ENCODE measurements at places on chromosomes 2 and 18. TPM values are rescaled to one million over a fixed set of nuclear protein-coding genes. Genes with fewer than 3 reads are reported as not detected.

Gene DOK1
- total RNA-seq = 5.3 TPM

Gene SERPINB8
- total RNA-seq = 2.1 TPM

Gene SPATA3
- not detected for total RNA-seq

Gene HAAO
- total RNA-seq = 1.4 TPM

Gene MOGAT1
- not detected for total RNA-seq

Gene EVX2
- not detected for total RNA-seq

Gene ST8SIA3
- 53.5 TPM for total RNA-seq

Gene MC5R
- total RNA-seq = 0.69 TPM

Gene ARHGEF33
- total RNA-seq = 6.0 TPM

Gene NT5C1B
- not detected for total RNA-seq

Gene LHCGR
- total RNA-seq = 0.23 TPM

Gene IL1B
- total RNA-seq = 1.2 TPM

Gene FAM110C
- total RNA-seq = 2.3 TPM

Gene POTEJ
- 0.46 TPM for total RNA-seq

Gene SLC23A3
- 0.23 TPM for total RNA-seq

Measured in diencephalon (tissue), 1 donor.